ENCODE measurements at places on chromosomes 6 and 20.

GRCh38 chr6:53011979-53012378 lies 16.9 kb upstream of the GSTA4 start:
- no peak for DNase-seq

- no peak for DNase-seq
These were observed 348.8 kb upstream of the PLCB4 start for GRCh38 chr20:8720089-8720488.

DNA sequence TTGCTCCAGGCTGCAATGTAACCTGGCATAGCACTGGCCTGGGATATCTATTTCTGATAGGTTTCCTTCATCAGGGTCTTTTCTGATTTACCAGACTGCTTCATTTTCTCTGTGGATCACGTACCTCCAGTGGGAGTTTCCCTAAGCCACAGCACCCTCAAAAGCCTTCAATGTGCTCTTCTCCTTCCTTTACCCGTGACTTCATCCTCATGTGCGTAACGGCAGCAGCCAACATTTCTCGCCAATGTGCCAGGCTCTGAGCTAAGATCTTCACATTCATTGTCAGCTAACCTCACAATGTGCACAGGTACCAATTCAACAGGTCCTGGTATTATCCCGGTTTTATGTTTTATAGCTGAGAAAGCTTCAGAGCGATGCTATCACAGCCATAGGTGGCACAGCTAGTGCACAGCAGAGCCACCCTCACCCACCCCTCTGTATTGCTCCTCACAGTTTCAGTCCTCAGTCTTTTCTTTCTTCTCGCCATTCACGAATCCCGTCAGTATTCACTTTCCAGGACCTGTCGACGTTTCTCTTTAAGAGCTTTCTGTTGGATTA lies 58.2 kb downstream of the TNFAIP3 start:
- DNase-seq = no peak

DNA sequence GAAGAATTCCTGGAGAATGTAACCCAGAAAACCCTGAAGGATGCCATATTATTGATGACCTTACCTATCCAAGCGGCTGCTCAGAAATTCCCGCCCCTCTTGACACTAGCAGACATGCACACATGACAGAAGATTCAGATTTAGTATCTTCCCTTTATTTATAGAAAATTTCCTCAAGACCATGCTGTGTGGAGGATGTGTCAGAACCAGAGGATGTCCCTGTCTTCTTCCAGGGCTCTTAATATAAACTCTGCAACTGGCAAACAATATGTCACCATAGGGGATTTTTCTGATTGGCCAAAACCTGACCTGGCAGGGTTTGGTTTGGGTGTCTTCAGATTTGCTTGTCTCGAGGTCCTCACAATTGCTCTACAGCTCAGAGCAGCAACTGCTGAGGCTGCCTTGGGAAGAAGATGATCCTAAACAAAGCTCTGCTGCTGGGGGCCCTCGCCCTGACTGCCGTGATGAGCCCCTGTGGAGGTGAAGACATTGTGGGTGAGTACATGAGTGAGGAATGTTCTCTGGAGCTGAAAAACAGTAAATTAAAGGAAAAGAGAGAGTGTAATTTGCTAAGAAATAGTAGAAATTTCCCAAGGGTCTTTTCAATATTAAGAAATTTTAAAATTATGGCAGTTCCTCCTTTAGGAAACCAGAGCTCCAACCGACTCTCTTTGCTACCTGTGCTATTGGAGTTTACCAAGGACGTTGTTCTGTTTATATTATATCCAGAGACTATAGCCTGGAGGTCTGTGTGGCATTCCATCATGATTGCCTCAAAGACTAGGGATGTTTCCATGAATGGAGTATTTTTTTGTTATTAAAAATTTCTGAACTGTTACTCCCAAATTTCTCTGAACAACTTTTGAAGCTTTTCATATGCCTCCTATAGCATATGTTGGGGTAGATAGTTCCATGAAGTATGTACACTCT lies at the start of gene HLA-DQA2:
Gene HLA-DQA2, plus strand, starts transcription at position 361 of the 930 bp plus-strand sequence. Its CDS starts 53 bp downstream, at position 414.
- DNase-seq = no peak

- no peak for DNase-seq
These were observed 22.2 kb downstream of the RREB1 start for GRCh38 chr6:7129784-7130569.

GRCh38 chr20:32823078-32823477 lies 3.3 kb downstream of the MAPRE1 start:
- no peak for DNase-seq

DNA sequence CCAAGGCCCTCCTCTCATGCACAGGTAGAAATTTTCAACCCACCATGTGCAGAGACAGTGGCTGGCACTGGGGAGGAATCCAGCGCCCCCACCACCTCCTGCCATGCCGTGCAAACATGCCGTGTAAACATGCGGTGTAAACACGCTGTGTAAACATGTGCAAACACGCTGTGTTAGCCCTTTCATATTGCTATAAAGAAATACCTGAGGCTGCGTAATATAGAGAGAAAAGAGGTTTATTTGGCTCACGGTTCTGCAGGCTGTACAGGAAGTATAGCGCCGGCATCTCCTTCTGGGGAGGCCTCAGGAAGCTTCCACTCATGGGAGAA lies 218.3 kb downstream of the TAF4 start:
- no peak for DNase-seq

GRCh38 chr6:118659513-118660217 lies 8.3 kb upstream of the CEP85L start:
- no peak for DNase-seq

DNA sequence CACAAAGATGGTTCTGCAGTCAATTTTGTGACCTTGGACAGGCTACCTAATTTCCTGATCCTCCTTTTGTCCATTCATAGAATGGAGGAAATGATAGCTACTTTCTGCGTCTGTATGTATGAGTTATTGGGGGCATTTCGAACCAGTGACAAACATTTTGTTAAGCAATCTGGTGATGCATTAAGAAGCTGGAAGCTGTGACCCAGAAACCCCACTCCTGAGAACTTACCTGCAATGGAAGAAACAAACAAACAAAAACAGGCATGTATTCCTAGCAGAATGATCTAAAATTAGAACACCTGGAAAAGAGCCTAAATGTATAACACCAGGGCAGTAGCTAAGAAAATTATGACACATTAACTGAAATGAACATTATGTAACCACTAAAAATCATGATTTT lies 33.4 kb upstream of the PRND start:
- no peak for DNase-seq

- DNase-seq = no peak
These were observed 69.6 kb downstream of the PHACTR2 start for GRCh38 chr6:143747347-143747842.

- no peak for DNase-seq
These were observed 120.1 kb downstream of the RPS12 start for GRCh38 chr6:132934496-132934895.

DNA sequence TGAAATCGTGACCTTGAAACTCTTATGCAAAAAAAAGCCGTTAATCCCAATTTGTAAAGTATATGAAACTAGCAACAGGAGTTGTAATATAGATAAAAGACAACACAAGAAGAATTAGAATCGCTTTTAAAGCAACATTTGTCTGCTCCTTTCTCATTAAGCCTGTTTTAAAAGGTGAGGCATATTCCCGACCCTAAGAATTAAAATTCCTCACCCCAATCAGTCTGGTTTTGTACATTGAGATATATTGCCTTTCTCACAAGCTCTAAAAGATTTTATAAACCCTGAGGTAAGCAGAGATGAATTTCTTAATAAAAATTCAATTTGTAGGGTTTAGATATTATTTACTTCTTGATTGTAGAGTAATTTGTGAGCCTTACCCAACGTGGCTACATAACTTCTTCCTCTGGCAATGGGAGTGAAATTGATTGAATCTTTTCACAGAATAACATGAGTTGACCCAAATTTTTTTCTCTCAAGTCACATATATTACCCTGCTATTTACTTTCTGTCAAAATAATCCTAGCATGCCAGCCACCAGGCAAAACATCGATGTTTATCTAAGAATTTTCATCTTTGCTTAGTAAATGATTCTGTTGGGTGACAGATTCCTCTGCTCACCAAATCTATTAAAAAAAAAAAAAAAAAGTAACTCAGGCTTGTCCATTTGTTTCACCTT lies 173.7 kb downstream of the HACE1 start:
- no peak for DNase-seq

- DNase-seq = no peak
These were observed 45.4 kb upstream of the DTNBP1 start for GRCh38 chr6:15708231-15708630.

- no peak for DNase-seq
These were observed 6.5 kb upstream of the NPBWR2 start for GRCh38 chr20:64113796-64114355.

DNA sequence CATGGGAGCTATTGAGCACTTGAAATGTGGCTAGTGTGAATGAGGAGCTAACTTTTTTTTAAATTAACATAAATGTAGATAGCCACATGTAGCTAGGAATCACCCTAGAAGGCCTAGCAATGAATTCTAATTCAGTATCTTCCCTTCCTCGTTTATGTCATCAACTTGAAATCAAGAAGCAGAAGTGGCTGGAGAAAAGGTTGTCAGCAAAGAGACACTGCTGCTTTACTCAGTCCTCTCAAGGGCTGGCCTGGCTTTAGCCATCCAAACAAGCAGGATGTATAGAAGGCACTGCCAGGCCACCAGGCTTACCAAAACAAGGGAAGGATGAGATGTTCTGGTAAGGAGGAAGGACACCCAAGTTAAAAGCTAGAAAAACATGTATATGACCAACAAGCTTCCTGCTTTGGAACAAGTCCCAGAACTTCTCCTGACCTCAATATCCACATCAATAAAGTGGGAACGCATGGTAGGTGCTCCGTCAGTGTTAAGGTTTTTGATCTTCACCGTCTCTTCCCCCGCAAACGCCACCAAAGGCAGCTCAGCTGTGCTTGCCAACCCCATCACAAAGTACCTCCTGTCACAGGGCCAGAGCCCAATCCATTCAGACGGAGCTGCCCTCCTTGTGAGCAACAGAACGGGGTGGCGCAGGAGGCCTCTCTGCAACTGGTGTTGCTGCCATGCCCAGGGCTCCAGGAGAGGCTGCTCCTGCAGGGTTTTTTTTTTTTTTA lies 235.8 kb upstream of the RIN2 start:
- no peak for DNase-seq

DNA sequence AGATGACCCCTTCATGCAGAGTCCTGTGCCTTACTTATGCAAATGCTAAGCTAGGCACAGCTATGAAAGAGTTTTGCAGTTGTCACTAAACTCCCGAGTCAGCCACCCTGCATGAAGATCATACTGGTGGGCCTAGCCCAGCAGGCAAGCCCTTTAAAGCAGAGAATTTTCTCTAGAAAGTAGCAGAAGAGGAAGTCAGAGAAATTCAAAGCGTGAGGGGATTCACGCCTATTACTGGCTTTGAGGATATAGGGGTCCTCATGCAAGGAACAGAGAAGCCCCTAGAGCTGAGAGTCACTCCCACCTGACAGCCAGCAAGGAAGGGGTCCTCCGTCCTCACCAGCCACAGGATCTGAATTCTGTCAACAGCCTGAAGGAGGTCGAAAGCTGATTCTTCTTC lies 54.6 kb downstream of the MYB start:
- DNase-seq = no peak

DNA sequence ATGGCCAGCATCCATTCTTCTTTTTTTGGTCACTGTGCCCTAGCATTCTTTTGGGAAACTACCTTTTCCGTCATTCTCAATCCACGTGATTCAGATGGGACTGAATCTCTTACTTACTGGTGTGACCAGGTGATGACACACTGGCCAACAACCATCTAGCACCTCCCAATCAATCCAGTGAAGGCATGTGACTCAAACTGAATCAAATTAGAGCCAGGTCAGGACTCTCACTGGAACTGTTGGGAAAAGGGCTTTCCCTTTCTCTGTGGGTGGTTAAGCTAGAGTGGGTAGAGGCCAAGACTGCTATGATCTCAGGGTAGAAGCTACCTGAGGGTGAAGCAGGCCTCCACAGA lies 36.2 kb upstream of the ZMYND8 start:
- DNase-seq = no peak

GRCh38 chr6:18207438-18207837 lies 52.2 kb downstream of the KDM1B start:
- DNase-seq = peak; percentile 27

DNA sequence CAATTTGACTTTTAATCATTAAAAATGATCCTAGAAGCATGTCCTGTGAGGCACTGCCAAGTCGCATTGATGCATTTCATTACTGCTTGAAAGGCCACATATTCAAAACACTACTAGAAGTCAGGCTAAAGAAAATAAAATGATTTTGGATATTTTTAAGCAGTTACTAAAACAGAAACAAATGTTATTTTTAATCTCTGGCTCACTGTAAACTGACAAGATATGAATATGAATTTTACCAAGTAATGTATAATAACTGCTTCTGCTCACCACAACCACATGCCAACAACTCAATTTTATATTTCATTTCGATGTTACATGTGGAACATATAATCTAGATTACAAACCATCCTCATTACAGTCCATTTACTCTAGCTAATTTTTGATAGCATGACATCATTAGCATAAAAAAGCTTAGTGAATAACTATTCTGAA lies 90.6 kb downstream of the ATXN1 start:
- DNase-seq = no peak

- no peak for DNase-seq
These were observed 13.0 kb downstream of the GMDS start for GRCh38 chr6:2232445-2232844.

GRCh38 chr6:81491454-81492101 lies 260.9 kb downstream of the TENT5A start:
- no peak for DNase-seq

- no peak for DNase-seq
These were observed 15.5 kb upstream of the CLDN20 start for GRCh38 chr6:155248008-155249001.

DNA sequence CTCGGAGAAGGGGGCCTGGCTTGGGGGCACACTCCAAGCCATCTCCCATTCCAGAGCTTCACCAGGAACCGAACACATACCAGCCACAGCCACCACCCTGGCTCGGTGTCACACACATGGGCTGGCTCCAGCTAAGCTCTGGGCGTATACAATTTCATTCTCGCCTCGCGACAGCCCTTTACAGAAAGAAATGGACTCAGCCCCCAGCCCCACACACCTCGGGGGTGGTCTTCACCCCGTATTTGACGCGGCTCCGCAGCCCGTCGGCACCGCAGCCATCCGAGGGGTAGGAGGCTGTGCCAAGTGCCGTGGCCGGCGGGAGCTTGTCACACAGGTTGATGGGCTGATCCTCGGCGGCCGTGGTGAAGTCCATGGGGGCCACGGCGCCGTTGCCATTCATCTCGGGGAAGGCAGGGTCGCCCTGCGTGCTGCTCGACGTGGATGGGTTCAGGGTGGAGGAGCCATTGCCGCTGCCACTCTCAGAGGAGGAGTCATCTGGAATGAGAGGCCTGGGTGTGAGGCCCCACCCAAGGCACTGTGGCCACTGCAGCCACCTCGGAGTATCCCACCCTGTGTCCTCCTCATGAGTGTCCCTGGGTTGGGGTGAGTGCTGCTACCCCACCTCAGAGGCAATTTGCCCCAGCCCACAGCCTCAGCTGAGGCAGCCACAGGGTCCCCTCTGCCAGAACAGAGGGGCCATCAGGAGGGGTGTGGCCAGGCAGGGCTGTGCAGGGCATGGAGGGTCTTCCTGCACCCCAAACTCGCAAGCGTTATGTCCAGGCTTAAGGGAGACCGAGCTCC lies 98.0 kb downstream of the ASXL1 start:
- no peak for DNase-seq

DNA sequence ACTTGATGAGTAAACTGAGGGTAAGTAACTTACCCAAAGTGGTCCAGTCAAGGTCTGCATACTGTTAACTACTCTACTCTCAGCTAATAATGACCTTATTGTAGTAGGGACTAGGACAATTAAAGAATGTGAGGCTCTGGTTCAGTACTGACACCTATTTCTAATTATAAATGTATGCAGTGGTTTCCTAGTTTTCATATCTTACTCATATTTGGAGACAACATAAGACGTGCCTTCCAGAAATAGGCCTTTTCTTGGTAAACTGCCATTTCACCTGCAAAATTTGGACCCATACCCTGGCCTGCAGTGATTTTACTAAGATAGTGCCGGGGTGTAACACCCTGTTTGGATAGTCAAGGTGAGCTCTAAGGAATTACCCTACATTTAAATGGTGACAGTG lies 24.7 kb downstream of the GJA1 start:
- DNase-seq = no peak

All from NCI-H774 (cell line).